Foreskin fibroblast (primary cell): ENCODE measurements at places on chromosomes 1 and 21.
A peak's percentile ranks its signal among the peaks of the same experiment; 100 is the strongest.

- no peak for DNase-seq
Measured at GRCh38 chr1:46485564-46486431, 3.8 kb upstream of the DMBX1 start.

DNA sequence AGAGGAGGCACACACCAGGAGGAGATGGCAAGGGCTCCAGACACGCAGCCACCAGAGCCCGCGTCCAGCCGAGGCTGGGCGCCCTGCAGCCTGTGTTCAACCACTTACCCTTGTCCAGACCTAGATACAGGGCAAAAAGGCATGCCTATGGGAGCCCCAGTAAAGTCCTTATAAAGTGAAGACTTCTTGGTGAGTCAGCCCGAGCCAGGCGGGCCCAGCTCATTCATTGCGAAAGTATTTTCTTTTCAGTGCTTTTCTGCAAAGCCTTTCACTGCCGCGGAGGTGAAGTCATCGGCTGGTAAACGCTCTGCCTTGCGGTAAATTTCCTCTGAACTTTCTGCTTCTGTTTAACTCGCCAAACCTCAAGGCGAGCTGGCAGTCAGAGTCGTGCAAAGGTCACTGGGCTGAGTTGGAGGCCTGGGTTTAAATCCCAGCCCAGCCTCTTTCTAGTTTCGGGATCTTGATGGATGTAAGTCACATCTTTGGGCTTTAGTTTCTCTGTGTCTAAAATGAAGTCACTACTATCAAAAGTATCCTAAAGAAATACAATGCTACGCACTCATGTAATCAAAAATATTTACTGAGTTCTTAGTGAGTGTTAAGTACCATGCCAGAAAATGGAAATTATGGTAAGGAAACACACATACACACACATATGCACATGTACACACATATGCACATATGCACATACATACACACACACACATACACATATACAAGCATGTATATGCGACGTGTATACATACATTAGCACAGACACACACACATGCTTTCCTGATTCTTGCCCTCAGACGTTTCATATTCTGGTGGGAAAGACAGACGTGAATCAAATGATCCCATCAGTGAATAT, 54.7 kb upstream of the IFFO2 start:
- peak; percentile 98 for DNase-seq

GRCh38 chr1:167795810-167796740, 74.3 kb downstream of the MPZL1 start:
- DNase-seq, result peak; percentile 54

GRCh38 chr1:45995298-45995697, 137.1 kb downstream of the PIK3R3 start:
- DNase-seq, result no peak

DNA sequence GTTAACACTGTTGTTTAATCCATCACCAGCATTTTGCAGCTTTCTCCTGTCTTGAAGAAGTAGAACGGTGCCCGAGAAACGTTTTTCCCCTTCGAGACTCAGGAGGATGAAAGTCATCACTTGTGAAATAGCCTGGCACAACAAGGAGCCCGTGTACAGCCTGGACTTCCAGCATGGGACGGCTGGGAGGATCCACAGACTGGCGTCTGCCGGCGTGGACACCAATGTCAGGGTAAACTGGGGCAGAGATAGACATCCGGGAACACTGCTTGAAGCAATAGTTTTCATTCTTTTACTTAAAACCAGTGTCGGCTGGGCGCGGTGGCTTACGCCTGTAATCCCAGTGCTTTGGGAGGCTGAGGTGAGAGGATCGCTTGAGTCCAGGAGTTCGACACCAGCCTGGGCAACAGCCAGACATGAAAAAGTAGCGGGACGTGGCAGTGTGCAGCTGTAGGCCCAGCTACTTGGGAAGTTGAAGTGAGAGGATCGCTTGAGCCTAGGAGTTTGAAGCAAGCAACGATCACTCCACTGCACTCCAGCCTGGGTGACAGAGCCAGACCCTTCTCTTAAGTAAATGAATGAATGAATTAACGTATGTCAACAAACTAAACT, 945 bp downstream of the CHAF1B start:
- DNase-seq, result peak; percentile 16

DNA sequence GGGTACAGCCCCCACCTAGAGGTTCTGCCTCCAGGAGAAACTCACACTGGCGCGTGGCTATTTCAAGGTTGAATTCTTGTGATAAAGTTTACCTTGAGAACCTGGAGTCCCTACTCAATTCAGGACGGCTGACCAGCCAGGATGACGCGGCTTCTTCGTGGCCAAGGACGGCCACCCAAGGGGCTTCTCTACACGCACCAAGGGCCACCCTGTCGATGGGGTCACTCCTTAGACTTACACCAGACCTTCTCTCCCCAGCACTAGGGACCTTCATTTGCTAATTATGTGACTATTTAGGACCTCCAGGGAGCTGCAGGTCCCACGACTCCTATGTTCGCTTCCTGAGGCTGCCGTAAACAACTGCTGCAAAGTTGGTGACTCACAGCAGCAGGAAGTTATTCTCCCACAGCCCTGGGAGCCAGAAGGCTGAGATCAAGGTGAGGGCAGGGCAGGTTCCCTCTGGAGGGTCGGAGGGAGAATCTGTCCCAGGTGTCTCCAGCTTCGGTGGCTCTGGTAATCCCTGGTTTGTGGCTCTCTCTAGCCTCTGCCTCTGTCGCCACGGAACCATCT, 135.9 kb downstream of the NPHP4 start:
- DNase-seq, result no peak

DNA sequence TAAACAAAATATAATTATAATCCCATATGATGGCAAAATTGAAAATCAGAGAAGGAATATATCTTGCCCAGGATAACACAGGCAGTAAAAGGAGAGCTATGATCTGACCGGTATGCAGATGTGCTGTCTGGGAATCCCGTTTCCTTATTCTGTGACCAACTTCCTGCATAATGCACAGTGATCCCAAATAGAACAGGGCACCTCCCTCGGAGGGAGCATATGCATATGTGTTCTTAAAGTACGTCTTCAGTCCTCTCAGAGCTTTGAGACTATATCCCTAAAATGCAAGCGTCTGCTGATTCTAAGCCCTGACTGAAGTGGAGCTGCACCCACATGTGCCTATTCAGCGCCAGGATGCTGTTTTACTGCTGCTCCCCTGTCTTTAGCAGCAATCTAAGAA, 366.1 kb upstream of the PTBP2 start:
- no peak for DNase-seq

DNA sequence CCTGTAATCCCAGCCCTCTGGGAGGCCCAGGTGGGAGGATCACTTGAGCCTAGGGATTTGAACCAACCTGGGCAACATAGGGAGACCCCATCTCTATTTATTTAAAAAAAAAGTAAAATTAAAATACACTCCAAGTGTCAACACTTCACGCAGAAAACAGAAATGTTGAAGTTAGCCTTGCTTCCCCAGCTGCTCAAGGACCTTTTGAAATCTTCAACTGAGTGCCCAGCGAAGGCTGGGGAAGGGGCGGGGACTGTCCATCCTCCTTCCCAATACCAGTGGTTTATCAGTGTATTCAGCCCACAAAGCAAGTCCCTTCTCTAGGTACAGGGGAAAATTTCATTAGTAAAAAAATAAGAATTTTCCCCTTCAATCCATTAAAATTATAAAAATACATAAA, 2.2 kb upstream of the DNAJC28 start:
- no peak for DNase-seq

DNA sequence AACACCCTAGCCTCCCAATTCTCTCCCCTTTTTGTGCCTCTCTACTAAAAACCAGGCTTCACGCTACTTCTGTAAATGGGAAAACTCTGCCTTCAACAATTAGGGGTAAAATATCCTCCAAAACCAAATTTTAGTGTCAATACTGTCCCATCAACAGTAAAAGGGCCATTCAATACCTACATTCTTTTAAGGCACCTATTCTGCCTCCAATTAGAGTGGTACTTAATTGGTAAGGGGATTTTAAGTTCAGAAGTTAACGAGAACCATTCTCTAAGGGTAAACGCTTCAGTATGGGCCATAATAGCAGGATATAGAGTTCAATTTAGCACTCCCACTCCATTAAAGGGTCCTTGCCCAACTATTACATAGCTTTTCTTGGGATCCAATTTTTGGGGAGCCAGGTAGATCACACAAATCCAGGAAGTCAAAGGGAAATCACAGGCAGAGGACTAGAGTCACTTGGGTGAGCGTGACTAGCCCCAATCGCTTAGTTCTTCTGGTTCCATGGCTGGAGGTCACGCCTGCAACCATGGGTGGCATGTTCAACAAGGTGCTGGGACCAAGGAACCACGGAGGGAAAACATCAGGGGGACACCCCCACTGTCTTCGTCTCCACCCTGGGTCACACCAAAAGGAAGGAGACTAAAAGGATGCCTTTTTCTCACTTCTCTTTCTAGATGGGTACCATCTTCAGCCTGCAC, 20.1 kb upstream of the BSDC1 start:
- no peak for DNase-seq

DNA sequence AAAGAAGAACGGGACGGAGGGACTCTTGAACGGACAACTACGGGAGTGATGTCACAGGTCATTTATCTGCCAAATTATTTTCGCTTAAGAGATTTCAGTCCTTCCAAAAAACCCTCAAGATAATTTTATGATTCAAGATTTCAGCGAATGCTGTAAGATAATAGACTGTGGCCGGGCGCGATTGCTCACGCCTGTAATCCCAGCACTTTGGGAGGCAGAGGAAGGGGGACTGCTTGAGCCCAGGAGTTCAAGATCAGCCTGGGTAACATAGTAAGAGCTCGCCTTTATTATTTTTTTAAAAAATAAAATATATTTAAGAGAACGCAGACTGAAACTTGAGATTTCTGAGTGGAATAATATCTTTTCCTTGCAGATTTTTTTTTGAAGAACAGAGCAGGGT, 609 bp downstream of the RWDD2B start:
- DNase-seq, result no peak

DNA sequence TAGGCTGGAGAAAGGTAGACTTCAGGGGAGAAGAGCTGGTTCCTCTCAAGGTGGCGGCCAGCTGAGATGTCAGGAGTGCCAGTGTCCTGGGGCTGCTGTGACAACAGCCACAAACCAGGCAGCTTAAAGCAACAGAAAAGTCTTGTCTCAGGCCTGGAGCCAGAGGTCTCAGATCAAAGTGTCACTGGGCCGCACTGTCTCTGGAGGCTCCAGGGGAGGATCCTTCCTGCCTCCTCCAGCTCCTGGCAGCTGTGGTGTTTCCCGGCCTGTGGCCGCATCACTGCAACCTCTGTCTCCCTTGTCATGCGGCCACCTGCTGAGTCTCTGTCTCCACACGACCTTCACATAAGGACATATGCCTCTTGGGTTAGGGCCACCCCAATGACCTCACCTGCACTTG, 24.4 kb upstream of the TSPEAR start:
- no peak for DNase-seq

GRCh38 chr1:171220581-171221054, 27.7 kb upstream of the FMO1 start:
- no peak for DNase-seq

DNA sequence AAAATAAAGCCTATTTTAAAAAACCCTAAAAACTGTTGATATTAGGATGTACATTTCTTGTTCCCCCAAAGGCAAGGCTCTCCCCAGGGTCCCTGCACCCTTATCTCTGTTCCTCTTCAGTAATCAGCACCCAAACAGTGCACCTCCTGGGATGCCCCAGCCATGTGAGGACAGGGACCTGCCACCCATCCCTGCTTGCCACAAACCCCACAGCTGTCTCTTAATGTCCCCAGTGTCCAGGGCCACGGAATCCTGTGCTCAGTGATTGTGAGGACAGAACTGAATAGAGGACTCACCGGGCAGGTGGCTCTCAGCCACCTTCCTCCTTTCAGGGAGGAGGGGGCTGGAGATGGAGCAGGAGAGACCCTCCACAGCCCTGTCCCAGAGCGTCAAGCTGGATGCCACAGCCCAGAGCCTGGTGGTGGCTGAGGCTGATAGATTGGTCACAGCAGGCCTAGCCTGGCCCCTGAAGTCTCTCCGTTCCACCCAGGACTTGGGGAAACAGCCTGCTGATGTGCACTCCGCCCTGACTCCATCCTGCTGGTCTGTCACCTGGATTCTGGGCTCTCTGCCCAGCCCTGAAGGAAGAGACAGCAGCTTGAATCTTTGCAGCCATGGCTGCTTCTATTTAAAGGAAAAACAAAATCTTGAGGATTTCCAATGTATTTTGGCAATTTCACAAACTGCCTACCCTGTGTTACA, 23.1 kb downstream of the RNF187 start:
- DNase-seq, result no peak

- peak; percentile 54 for DNase-seq
Measured at GRCh38 chr1:32892368-32893197, 6.3 kb downstream of the HPCA start.

DNA sequence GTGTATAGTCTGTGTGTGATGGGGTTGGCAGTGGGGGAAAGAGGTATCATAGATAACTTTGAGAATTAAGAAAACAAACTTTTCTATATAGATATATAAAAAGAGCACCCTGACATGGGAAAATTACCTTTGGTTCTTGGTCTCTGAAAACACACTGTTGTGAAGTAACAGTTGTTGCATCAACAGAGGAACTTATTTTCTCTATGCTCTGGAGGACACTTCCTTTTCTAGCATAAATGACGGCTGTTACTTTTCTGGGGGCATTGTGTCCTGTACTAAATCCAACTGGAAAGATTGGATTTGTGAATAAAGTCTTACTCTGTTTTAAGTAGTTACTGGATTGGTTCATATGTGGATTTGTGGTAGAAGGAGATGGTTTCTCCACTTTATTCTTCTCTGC, 12.6 kb downstream of the LRIF1 start:
- no peak for DNase-seq

DNA sequence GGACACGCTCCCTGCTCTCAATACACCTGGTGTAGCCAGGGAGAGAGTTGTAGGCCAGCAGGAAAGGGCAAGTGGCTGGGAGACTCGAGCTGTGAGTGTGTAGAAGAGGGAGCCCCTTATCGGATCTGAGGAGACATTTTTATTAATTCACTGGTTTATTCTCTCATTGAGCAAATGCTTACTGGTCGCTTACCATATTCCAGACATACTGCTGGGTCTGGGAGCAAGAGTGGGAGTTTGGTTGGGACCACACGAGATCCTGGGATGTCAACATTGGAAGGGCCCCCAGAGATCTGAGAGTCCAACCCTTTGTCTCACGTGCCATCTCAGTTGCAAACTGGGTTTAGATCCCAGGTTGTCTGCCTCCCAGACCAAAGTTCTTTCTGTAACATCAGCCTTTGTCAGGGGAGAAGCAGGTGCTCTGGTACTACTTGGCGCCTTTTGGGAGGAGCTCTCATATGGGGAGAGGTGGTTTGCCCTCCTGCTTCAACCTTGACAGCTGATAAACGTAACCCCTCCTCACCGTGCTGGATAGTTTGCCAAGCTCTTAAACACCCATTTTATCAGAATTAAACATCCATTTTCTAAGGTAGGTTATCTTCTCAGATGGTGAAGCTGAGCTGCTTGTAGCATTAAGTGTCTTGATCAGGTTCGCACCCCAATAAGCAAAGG, 742 bp downstream of the TMEM222 start:
- DNase-seq, result no peak

GRCh38 chr1:201904579-201904978, 15.9 kb downstream of the SHISA4 start:
- peak; percentile 94 for DNase-seq

- no peak for DNase-seq
Measured at GRCh38 chr1:238404921-238405320, 514.2 kb upstream of the ZP4 start.

- DNase-seq, result no peak
Measured at GRCh38 chr1:20185834-20186782, at the start of the genes PLA2G2C and UBXN10. Gene PLA2G2C (minus strand): TSS chr1:20186518. CDS start chr1:20177363, 9,155 bp downstream. Gene UBXN10 (plus strand): TSS chr1:20186096. CDS start chr1:20190562, 4,466 bp downstream.
